ENCODE measurements at places on chromosomes 2 and 18. TPM values are rescaled to one million over a fixed set of nuclear protein-coding genes. Genes with fewer than 3 reads are reported as not detected.

The LRATD1 gene
- 28.3 TPM for total RNA-seq

The TMEM182 gene
- total RNA-seq: 5.8 TPM

The GRB14 gene
- 8.6 TPM for total RNA-seq

The TUBB8B gene
- total RNA-seq: not detected

The CTNNA2 gene
- 4.3 TPM for total RNA-seq

The GTF2A1L gene
- not detected for total RNA-seq

The GPR45 gene
- 0.22 TPM for total RNA-seq

The POTEJ gene
- total RNA-seq: not detected

The ABCG5 gene
- total RNA-seq: not detected

The RND3 gene
- total RNA-seq: 92.0 TPM

The AKAIN1 gene
- not detected for total RNA-seq

The KHK gene
- total RNA-seq: 0.95 TPM

The COBLL1 gene
- 18.6 TPM for total RNA-seq

The SLC30A3 gene
- 0.16 TPM for total RNA-seq

The CCL20 gene
- total RNA-seq: not detected

The ALK gene
- 0.16 TPM for total RNA-seq

The LBX2 gene
- total RNA-seq: 0.89 TPM

The LYPD6 gene
- 1.1 TPM for total RNA-seq

The RGPD4 gene
- total RNA-seq: not detected

The TOGARAM2 gene
- total RNA-seq: 0.73 TPM

The UGT1A5 gene
- not detected for total RNA-seq

The ZNF142 gene
- total RNA-seq: 28.0 TPM

The GPR35 gene
- total RNA-seq: 0.82 TPM

The DLGAP1 gene
- total RNA-seq: 2.3 TPM

The MAB21L4 gene
- 0.43 TPM for total RNA-seq

The LIMS1 gene
- 205 TPM for total RNA-seq

The DPP10 gene
- total RNA-seq: 1.3 TPM

The GPBAR1 gene
- 0.55 TPM for total RNA-seq

The RESP18 gene
- total RNA-seq: not detected

The PLEK gene
- total RNA-seq: not detected

The FNDC4 gene
- total RNA-seq: 6.9 TPM

The SPATA3 gene
- total RNA-seq: not detected

The RFX8 gene
- not detected for total RNA-seq

The PSMA8 gene
- not detected for total RNA-seq

The LPIN2 gene
- 14.6 TPM for total RNA-seq

The THAP4 gene
- total RNA-seq: 46.0 TPM

The CELF4 gene
- total RNA-seq: not detected

The PMAIP1 gene
- total RNA-seq: 98.1 TPM

The CFLAR gene
- 34.9 TPM for total RNA-seq

The TMEM178A gene
- total RNA-seq: 28.7 TPM

The CNGA3 gene
- total RNA-seq: not detected

The UGT1A4 gene
- total RNA-seq: not detected

The CHRNG gene
- not detected for total RNA-seq

The SYT4 gene
- total RNA-seq: not detected

The MEIS1 gene
- 3.4 TPM for total RNA-seq

The CNTNAP5 gene
- 0.30 TPM for total RNA-seq

The ABCA12 gene
- total RNA-seq: 4.4 TPM

The SNTG2 gene
- 1.9 TPM for total RNA-seq

The DPP4 gene
- 6.7 TPM for total RNA-seq

The IL1RL1 gene
- not detected for total RNA-seq

The C2orf81 gene
- 2.1 TPM for total RNA-seq

The GALNT13 gene
- 2.0 TPM for total RNA-seq

The TIGD1 gene
- 6.7 TPM for total RNA-seq

The RTP5 gene
- not detected for total RNA-seq

The CTAGE1 gene
- 0.12 TPM for total RNA-seq

The RAMP1 gene
- 9.1 TPM for total RNA-seq

The IL36B gene
- not detected for total RNA-seq

The FAM237A gene
- total RNA-seq: not detected

Measured in astrocyte (in vitro differentiated cells and primary cell).